ENCODE measurements at places on chromosomes 4 and X. TPM values are rescaled to one million over a fixed set of nuclear protein-coding genes. Genes with fewer than 3 reads are reported as not detected.

- H3K4me3 ChIP-seq: no peak overlapping the region
- H3K36me3 ChIP-seq: peaks cover 15% of the 10 kb centered on the region
- DNase-seq: no peak
These were observed 3.3 kb downstream of the RNF4 start for GRCh38 chr4:2472187-2472586.

DNA sequence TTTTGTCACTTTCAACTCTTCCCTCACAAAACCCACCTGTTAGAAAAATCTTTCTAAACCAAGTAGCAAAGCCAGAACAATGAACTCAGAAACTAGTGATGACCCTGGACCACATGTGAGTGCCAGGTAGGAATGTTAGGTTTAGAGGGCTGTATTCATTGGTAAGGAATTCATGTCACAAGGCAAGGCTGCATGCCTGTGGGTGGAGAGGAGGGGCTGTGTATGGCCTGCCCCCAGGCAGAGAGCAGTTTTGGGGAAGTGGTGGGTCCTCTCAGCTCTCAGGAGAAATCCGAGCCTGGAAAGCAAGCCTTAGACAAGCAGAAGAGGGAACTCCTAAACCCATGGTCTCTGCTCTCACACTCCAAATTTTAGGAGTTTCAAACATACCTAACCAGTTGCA lies 2.4 kb downstream of the RNF175 start:
- H3K27me3 ChIP-seq: peaks cover 6% of the 10 kb centered on the region
- H3K36me3 ChIP-seq: no peaks in the 10 kb centered on the region
- no peak overlapping the region for H3K4me3 ChIP-seq
- H3K27ac ChIP-seq: no peak overlapping the region

The BGN gene
- not detected for total RNA-seq

- no peaks in the 10 kb centered on the region for H3K36me3 ChIP-seq
- no peak overlapping the region for H3K27ac ChIP-seq
- no peak overlapping the region for H3K4me3 ChIP-seq
- DNase-seq: no peak
- H3K27me3 ChIP-seq: no peaks in the 10 kb centered on the region
These were observed 17.1 kb upstream of the ABLIM2 start for GRCh38 chr4:8175686-8176085.

DNA sequence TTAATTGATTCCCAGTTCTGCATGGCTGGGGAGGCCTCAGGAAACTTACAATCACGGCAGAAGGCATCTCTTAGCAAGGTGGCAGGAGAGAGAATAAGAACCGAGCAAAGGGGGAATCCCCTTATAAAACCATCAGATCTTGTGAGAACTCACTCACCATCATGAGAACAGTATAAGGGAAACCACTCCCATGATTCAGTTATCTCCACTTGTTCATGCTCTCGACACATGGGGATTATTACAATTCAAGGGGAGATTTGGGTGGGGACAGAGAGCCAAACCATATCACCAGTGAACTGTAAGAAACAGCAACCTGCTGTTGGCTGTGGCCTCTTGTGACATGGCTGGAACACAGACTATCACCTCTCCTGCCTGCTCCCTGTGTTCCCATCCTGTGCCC lies 7.1 kb upstream of the CYTL1 start:
- H3K36me3 ChIP-seq: no peaks in the 10 kb centered on the region
- H3K27me3 ChIP-seq: no peaks in the 10 kb centered on the region
- no peak overlapping the region for H3K27ac ChIP-seq

DNA sequence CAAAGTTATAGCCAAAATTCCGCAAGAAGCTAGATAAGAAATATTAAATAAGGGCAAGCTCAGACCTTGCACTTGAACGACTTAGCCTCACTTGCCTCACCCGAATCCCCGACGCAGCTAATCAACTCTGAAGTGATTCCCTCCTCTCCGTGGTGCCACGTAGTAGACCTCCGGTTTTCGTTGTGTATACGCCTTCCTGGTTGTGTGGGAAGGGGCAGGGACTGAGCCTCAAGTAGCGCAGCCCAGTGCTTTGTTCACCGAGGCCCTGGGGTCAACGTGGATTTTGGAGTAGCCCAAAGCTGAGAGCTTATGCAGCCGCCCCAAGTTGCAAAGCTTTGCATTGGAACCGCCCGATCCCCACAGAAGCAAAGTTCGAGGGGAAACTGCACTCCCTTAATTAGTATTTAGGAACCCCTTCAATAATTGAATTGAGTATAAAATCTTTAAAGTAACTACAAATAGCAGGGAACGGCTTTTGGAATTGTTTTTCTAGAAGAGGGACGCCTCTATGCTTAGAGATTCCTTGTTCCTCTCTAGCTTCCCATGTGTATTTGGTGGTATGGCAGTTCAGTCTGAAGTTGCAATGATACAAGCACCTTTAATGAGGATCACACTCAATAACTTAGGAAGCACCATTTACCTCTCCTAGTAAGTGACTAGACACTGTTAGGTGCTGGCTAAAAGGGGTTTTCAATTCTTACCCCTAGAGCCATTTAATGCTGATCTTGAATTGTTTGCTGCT lies 55.7 kb downstream of the LINC00632 start:
- no peak for DNase-seq
- H3K27me3 ChIP-seq: no peaks in the 10 kb centered on the region
- H3K27ac ChIP-seq: no peak overlapping the region
- H3K36me3 ChIP-seq: no peaks in the 10 kb centered on the region
- H3K4me3 ChIP-seq: no peak overlapping the region

The TLR6 gene
- 1.2 TPM for total RNA-seq

GRCh38 chr4:1873291-1873690 lies 2.1 kb downstream of the NSD2 start:
- H3K4me3 ChIP-seq: no peak overlapping the region
- peak overlapping the region; percentile 5 for H3K27ac ChIP-seq
- peaks cover 17% of the 10 kb centered on the region for H3K4me1 ChIP-seq
- no peaks in the 10 kb centered on the region for H3K36me3 ChIP-seq
- H3K27me3 ChIP-seq: no peaks in the 10 kb centered on the region
- DNase-seq: no peak

The MTNR1A gene
- not detected for total RNA-seq

- H3K36me3 ChIP-seq: no peaks in the 10 kb centered on the region
- no peaks in the 10 kb centered on the region for H3K4me1 ChIP-seq
- no peaks in the 10 kb centered on the region for H3K27me3 ChIP-seq
- no peak overlapping the region for H3K4me3 ChIP-seq
These were observed 10.3 kb upstream of the LSM6 start for GRCh38 chr4:146165221-146165620.

The EMCN gene
- not detected for total RNA-seq

DNA sequence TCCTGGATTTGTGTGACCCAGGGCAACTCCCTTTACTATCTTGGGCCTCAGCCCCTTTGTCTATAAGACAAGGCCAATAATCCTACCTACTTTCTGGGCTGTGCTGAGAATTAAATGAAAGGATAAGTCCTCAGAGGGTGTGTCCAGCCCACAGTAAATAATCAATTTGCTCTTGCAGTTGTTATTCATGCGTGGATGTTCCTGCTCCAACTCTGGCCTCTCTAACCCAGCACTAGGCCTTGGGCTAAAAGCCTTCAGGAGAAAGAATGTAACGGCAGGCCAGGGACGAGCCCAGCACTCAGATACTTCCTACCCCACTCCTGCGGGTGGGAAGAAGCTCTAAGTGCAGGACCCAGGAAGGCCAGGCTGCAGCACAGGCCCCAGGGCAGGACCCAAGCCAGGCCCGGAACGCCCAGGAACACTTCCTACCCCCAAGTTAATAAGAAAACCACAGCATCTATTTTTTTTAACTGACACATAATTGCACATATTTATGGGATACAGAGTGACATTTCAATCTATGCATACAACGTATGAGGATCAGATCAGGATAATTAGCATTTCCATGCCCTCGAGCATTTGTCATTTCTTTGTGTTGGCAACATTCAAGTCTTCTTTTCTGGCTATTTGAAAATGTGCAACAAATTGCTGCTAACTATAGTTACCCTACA lies 179.6 kb upstream of the RBPJ start:
- no peak for DNase-seq
- no peaks in the 10 kb centered on the region for H3K27me3 ChIP-seq
- no peaks in the 10 kb centered on the region for H3K36me3 ChIP-seq
- H3K27ac ChIP-seq: no peak overlapping the region

The SLC10A4 gene
- total RNA-seq: not detected

DNA sequence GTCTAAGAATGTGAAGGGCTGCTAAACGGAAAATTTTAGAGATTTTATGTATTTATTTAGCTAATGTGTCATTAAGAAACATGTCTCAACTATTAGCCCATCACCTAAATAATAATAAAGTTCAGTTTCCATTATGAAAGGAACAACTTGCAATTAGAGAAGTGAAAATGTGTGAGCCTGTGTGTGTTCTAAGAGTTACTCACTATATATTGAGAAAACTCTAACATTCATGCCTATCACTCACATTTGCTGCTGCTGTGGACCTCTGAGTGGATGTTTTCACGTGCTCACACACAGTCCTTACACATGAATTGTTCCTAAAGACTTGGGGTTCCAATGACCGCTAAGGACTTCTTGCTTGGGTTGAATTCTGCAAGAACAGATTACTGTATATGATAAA lies 364.0 kb downstream of the TMA16 start:
- no peaks in the 10 kb centered on the region for H3K27me3 ChIP-seq
- H3K4me3 ChIP-seq: no peak overlapping the region
- H3K27ac ChIP-seq: no peak overlapping the region
- DNase-seq: no peak
- H3K36me3 ChIP-seq: no peaks in the 10 kb centered on the region
- no peaks in the 10 kb centered on the region for H3K4me1 ChIP-seq

DNA sequence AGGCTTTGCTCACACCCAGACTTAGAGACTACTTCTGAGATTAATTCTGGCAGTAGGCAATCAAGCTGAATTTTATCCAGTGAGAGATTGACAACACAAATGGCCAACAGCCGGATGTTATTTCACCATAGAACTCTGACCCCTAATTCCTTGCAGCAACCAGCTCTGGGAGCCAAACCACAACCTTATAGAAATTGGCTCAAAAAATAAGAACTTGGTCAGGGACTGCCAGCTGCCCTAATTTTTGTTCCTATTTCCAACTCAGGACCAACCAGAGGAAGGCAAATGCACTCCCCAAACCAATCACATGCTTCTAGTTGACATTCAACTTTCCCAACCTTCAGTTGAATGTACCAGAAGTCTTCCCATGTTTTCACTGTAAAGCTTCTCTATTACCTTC lies 269.7 kb downstream of the HS3ST1 start:
- DNase-seq: no peak
- no peak overlapping the region for H3K27ac ChIP-seq

GRCh38 chr4:176306837-176307665 lies 12.7 kb upstream of the SPCS3 start:
- H3K36me3 ChIP-seq: no peaks in the 10 kb centered on the region
- no peak for DNase-seq
- no peak overlapping the region for H3K4me3 ChIP-seq

- H3K27me3 ChIP-seq: no peaks in the 10 kb centered on the region
- H3K4me1 ChIP-seq: no peaks in the 10 kb centered on the region
- no peak overlapping the region for H3K27ac ChIP-seq
- H3K36me3 ChIP-seq: no peaks in the 10 kb centered on the region
- H3K4me3 ChIP-seq: no peak overlapping the region
- DNase-seq: no peak
These were observed 9.7 kb upstream of the CLNK start for GRCh38 chr4:10694151-10694827.

GRCh38 chr4:113575401-113575800 lies 186.1 kb downstream of the CAMK2D start:
- no peak for DNase-seq
- H3K4me3 ChIP-seq: no peak overlapping the region
- H3K27me3 ChIP-seq: no peaks in the 10 kb centered on the region
- no peak overlapping the region for H3K27ac ChIP-seq
- H3K36me3 ChIP-seq: no peaks in the 10 kb centered on the region

The CABS1 gene
- not detected for total RNA-seq

DNA sequence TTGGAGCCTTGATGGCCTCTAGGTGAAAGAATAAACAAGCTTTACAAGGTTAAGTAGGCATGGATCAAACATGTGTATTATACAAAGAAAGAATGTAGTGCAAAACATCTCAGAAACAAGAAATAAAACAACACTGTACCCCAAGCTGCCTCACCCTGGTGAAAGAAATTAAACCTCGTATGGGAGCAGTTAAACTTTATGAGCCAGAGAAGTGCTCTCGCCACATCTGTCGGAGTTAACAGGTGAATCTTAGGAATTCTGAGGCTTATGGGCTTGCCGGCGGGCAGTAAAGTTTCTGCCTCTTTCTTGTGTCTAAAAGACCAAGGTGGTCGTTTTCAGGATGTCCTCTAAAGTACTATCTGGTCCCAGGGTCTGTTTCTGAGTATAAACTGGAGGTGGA lies 34.0 kb upstream of the ARSH start:
- H3K27ac ChIP-seq: no peak overlapping the region
- no peak overlapping the region for H3K4me3 ChIP-seq
- H3K4me1 ChIP-seq: no peaks in the 10 kb centered on the region
- DNase-seq: no peak

- H3K36me3 ChIP-seq: no peaks in the 10 kb centered on the region
- H3K27ac ChIP-seq: no peak overlapping the region
- no peak for DNase-seq
- H3K4me3 ChIP-seq: no peak overlapping the region
- no peaks in the 10 kb centered on the region for H3K27me3 ChIP-seq
- H3K4me1 ChIP-seq: peaks cover 14% of the 10 kb centered on the region
These were observed 1.8 kb downstream of the FNIP2 start for GRCh38 chr4:158770671-158771070.

GRCh38 chr4:5839751-5840674 lies 52.9 kb downstream of the CRMP1 start:
- H3K36me3 ChIP-seq: no peaks in the 10 kb centered on the region
- H3K4me1 ChIP-seq: no peaks in the 10 kb centered on the region
- no peak overlapping the region for H3K27ac ChIP-seq
- H3K4me3 ChIP-seq: no peak overlapping the region
- H3K27me3 ChIP-seq: no peaks in the 10 kb centered on the region
- DNase-seq: no peak

- no peaks in the 10 kb centered on the region for H3K36me3 ChIP-seq
- no peak overlapping the region for H3K27ac ChIP-seq
- DNase-seq: no peak
- H3K4me1 ChIP-seq: no peaks in the 10 kb centered on the region
- no peaks in the 10 kb centered on the region for H3K27me3 ChIP-seq
- no peak overlapping the region for H3K4me3 ChIP-seq
These were observed 24.4 kb upstream of the DYNLT3 start for GRCh38 chrX:37871626-37872302.

- H3K27ac ChIP-seq: peak overlapping the region; percentile 89
- H3K27me3 ChIP-seq: no peaks in the 10 kb centered on the region
- H3K4me3 ChIP-seq: peak overlapping the region; percentile 72
- H3K4me1 ChIP-seq: peaks cover 24% of the 10 kb centered on the region
These were observed 78.0 kb upstream of the BCOR start for GRCh38 chrX:40175511-40176350.

The NHSL2 gene
- 1.1 TPM for total RNA-seq

The ADH5 gene
- total RNA-seq: 113 TPM

DNA sequence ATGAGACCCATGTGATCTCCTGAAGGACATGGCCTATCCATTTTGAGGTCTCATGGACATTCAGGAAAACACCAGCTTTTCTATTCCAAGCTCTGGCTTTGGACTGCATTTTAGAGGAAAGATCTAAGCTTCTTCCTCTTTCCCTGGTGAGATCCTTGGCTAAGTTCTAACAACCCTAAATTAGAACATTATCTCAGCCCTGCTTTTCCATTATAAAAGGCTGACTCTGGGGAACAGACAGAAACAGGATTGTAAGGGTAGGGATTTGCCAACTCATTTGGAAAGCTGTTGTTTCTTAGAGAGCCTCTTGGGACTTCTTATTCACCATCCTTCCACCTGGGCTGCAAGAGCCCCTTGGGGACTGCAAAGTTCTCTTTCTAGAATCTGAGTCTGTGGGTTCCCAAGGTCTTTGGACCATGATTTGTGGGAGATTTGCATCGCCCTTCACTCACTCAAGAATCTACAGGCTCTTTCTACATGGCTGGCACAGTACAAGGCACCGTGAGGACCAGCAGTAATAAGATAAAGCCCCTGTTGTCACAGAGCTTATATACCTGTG lies 146.9 kb downstream of the FNIP2 start:
- no peak overlapping the region for H3K4me3 ChIP-seq
- H3K4me1 ChIP-seq: no peaks in the 10 kb centered on the region
- H3K27ac ChIP-seq: no peak overlapping the region
- no peaks in the 10 kb centered on the region for H3K27me3 ChIP-seq
- no peak for DNase-seq

Data from CD8-positive, alpha-beta memory T cell (primary cell).